RKO (cell line): ENCODE measurements at places on chromosomes 12 and 14.

DNA sequence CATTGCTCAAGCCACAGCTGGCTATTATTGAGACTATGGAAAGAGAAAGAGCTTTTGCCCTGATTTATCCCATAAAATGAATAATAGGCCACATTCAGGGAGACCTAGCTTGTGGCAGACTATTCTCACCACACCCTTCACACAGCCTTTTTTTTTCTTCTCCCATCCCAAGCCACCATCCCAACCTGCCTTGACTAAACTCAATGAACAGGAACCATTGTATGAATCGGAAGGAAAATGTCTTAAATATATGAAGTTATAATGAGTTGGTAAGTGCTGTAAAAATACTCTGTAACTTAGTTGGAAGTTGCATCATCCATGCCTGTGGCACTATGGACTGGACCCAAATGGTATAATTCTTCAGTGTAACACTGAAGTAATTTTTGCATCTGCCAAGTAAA lies 338.4 kb downstream of the RAD51B start:
- DNase-seq: no peak

- no peak for DNase-seq
Observed at GRCh38 chr12:128857133-128857763, 4.0 kb downstream of the GLT1D1 start.

GRCh38 chr12:101608301-101609133 lies 13.7 kb downstream of the MYBPC1 start:
- no peak for DNase-seq

DNA sequence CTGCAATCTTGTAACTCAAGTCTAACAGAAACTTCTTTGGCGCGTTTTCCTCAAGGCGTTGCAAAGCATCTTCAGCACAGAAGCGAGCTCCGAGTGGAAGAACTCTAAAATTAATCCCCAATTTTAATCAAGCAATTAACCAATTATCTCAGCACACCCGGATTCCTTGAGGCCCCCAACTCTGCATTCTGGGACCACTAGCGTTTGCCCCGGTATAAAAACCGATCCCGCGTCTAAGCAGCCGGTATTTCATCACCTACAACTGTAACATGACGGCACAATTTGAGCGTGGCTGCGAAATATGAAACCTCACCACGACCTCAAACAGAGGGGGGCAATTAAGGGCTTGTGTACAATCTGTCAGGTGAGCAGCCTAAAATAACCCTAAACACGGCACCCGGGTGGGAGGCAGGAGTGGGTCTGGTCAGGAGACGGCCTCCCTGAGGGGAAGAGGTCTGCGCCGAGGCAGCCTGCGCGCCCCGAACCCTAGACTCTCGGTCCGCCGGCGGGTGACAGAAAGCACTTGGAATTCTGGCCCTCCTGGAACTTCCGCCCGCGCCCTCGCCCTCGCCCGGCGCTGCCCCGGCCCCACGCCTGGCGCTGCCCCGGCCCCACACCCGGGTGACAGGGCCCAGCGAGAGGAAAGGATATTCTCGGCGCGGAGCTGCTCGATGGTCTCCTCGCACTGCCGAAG lies 594 bp downstream of the ZCCHC8 start:
- DNase-seq: peak; percentile 72
